ENCODE measurements at places on chromosomes 12 and 14.

GRCh38 chr14:96398921-96399320 is 7.0 kb downstream of the AK7 start:
- no peak for DNase-seq

DNA sequence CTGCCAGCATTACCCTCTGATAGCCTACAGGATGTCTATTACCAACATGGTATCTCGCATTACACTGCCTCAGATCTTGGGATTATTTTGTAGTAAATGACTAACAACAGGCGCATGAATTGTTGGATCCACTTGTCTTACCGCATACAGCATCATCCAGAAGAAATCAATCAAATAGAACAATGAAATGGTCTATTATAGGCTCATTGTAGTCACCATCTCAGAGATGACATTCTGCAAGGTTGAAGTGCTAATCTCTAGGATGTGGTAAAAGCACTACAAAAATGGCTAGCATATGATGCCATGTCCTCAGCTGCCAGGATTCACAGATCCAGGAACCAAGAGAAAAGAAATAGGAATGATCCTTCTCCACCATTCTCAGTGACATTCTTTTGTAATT is 52.0 kb downstream of the WASHC3 start:
- DNase-seq = no peak

- no peak for DNase-seq
These were observed 103.2 kb upstream of the VRK1 start for GRCh38 chr14:96693987-96694386.

DNA sequence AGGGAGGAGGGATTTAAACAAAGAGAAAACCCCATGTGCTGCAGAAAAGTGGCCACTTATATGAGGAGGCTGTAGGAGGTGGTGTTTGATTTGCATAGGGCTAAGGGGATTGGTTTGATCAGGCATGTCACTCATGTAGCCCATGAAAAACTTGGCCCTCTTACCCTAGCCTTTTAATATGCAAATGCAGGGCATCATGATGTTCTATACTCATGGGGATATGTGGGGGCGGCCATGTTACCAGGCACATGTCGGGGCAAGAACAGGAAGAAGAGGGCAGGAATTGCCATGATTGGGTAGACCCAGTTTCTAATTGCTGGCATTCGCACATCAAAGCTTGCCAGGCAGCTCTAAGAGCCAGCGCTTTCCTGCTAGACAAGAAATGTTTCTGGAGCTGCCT is 28.8 kb downstream of the KLRK1 start:
- no peak for DNase-seq

- no peak for DNase-seq
These were observed 18.9 kb upstream of the DIABLO start for GRCh38 chr12:122244565-122245371.

GRCh38 chr14:100780246-100780645 is 45.7 kb upstream of the MEG3 start:
- no peak for DNase-seq

DNA sequence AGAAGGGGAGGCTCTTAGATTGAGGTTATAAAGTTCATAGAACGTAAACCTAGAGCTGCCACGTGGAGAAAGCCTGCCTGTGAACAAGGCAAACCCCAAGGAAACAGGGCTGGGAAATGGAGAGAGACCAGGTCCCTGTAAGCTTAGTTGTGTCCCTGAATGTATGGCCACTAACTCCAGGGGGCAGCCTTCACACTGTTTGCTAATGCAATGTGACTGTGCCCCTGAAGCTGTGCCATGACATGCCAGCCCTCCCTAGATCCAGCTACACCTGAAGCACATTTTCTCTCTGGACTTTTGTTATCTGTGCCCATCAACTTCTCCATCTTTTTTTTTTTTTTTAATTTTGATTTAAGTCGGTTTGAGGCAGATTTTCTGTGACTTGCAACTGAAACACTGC is 60.6 kb upstream of the TMCC3 start:
- no peak for DNase-seq

- DNase-seq = no peak
These were observed 73.3 kb downstream of the ANO2 start for GRCh38 chr12:5871741-5872140.

DNA sequence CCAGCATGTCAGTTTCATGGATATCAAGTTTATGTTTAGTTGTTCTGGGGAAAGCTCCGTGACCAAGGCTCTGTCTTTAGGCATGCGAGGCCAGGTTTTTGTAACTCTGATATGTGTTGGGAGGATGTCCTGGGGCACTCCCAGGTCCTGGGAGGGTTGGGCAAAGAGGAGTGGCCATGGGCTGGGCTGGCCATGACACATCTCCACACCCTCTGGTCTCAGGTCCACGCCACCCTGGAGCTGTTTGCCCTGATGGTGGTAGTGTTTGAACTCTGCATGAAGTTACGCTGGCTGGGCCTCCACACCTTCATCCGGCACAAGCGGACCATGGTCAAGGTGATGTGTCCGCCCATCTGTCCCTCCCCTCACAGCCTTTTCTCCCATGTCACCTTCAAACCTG is 46.4 kb downstream of the TPCN1 start:
- no peak for DNase-seq

- no peak for DNase-seq
These were observed 46.8 kb downstream of the TMEM30B start for GRCh38 chr14:61234215-61234916.

DNA sequence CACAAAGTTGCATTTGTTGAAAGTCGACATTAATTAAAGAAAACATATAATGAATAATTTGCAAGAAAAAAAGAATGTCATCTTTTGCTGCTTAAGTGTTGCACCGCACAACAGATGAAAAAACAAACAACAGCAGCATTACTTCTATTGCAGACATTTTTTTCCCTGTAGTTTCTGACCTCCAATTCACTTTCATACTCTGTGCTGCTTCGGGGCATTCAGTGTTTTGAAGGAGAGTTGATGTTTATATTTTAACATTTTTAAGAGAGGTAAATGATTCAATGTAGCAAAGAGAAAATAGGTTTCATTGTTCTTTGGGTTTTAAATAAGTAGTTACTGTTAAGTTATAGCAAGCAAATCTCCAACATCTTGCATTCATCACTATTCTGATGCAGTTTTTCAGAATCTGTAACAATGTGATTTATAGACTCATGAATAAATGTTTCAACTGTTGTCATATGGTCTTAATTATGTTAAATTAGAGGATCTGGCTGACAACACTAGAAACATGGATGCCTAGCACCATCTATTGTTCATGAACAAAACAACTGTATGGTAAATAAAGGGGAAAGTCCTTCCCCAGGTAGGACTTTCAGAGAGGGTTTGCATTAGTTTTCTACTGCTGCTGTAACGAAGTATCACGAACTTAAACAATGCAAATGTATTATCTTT is 168.1 kb downstream of the BCAT1 start:
- DNase-seq = no peak

DNA sequence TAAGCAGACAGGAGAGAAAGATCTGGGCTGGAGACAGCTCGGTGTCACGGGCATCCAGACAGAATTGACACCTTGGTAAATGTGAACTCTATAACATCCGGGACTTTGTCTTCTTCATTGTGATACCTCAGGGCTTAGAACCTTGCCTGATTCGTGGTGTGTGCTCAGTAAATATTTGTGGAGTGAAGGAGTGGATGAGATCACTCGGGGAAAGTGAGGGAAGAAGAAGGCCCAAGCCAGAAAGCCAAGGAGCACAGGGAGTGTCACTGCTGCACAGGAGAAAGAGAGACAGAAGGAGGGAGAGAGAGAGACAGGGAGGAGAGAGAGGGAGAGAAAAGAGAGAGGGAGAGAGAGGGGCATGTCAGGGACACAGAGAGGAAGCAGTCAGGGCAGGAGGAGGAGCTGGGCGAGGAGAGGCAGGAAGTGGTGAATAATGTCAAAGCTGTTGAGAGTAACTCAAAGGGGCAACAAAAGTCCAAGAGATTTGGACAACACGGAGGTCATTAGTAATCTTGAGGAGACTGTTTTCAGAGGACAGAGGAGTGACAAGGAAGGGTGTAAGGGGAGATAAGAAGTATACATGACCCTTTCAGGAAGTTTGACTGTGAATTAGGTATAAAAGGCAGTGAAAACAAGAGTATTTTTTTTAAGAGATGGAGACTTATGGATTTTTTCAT is 141.6 kb upstream of the MAX start:
- DNase-seq = no peak

DNA sequence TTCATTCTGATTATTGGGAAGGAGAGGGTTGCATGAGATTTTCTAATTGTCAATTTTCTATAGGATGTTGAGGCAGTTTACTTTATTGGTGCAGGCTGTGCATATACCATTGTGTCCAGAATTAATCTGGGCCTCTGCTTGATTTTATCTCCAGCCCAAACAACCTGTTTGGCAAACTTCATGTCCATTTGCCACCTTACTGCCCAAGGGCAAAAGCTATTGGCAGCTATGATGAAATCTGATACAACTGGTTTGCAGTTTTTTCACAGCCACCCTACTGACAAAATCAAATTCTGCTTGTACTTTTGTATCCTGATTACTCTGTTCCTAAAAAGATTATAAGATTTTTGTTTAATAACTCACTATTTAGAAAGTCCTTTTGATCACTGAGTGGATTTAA is 789.2 kb upstream of the FBXO33 start:
- no peak for DNase-seq

DNA sequence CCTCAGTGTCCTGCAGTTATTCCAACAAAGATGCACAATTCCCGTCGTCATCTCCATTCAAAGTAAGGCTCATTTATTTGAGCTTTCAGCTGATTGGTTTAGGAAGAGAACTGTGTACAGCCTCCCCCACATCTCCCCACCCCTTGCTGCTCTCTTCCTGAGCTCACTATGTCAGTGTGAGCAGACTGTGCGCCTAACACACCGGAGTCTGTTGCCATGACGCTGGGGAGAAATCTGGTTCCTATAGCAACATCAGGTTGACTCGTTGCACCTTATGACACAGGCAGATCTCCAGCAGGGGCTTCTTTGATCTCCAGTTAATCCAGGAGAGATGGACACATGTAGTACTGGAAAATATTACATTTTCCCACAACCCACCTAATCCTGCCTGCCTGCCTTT is 319.4 kb downstream of the CACNA1C start:
- DNase-seq = no peak

DNA sequence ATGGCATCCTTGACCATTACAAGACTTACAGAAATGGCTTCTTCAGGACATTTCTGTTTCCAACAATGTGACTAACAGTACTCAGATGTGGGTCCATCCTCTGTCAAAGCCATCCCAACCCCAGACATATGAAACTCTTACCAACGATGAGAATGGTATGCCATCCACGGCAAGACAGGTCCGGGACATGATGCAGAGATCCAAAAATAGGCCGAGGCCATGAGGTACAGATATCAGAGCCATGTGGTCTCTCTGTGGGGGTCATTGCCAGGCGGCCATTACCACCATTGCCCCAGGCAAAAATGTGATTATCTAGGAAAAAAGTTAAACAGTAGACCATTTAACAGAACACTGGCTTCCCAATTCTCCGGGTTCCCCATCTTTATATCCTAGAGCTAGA is 27.5 kb downstream of the ZC2HC1C start:
- DNase-seq = no peak

GRCh38 chr12:71061451-71061850 is 96.3 kb downstream of the TSPAN8 start:
- DNase-seq = no peak

- DNase-seq = no peak
These were observed 295.2 kb downstream of the SLC16A7 start for GRCh38 chr12:59890896-59891579.

- DNase-seq = peak; percentile 53
These were observed 208.4 kb upstream of the FKBP4 start for GRCh38 chr12:2586156-2587038.

- no peak for DNase-seq
These were observed 396.5 kb downstream of the FOXG1 start for GRCh38 chr14:29163109-29163508.

GRCh38 chr14:77862154-77862786 is 62.4 kb downstream of the ADCK1 start:
- peak; percentile 77 for DNase-seq

DNA sequence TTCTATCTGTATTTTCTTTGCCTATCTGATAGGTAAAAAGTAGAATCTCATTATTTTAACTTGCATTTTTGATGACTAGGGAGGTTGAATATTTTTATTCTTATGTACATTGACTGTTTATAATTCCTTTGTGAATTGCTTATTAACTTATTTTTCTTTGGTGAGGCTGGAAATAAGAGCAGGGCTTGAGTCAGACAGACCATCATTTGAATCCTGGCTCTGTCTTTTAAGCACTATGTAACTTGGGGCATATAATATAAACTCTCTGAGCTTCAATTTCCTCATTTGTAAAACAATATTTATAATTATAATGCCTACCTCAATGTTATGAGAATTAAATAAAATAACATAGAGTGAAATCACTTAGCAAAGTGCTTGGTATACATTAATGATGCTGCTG is 108.9 kb downstream of the MSRB3 start:
- no peak for DNase-seq
